ENCODE measurements at places on chromosomes 5 and 9.

- peak; percentile 72 for DNase-seq
These were observed 11.6 kb downstream of the SKIC3 start for GRCh38 chr5:95543017-95543705.

DNA sequence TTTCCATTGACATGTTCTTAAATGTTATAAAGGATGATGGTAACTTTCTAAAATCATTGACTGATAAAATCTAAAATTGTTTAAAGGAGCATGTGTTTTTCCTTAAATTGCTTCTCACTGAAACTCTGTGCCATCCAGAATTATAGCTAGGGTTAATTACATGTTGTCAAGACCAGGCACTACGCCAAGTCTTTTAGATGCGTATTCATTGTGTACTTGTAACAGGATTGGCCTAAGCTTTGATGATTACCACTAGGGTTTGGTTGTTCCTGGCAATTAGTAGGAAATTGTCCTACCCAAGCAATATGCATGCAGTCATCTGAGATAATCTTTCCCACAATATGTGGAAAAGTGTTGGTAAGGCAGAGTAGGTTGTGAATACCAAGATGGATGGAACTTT is 43.8 kb downstream of the PRKACG start:
- no peak for DNase-seq

- peak; percentile 30 for DNase-seq
These were observed 41.2 kb upstream of the CTSL start for GRCh38 chr9:87684627-87685219.

DNA sequence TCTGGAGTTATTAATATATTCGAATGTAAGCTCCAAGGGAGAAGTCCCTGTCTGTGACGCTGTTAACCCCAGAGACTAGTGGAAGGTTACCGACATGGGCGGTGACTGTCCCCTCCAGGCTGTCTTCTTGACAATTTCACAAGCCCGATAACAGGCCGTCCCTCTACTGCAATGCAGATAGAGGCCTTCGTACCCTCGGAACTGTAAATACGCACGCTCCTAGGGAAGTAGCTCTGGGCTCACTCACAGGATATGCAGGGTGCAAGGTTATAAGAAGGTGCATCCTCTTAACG is 680 bp upstream of the RFK start:
- peak; percentile 92 for DNase-seq

- DNase-seq: peak; percentile 3
These were observed 1435.2 kb upstream of the CDH9 start for GRCh38 chr5:28473531-28474107.

DNA sequence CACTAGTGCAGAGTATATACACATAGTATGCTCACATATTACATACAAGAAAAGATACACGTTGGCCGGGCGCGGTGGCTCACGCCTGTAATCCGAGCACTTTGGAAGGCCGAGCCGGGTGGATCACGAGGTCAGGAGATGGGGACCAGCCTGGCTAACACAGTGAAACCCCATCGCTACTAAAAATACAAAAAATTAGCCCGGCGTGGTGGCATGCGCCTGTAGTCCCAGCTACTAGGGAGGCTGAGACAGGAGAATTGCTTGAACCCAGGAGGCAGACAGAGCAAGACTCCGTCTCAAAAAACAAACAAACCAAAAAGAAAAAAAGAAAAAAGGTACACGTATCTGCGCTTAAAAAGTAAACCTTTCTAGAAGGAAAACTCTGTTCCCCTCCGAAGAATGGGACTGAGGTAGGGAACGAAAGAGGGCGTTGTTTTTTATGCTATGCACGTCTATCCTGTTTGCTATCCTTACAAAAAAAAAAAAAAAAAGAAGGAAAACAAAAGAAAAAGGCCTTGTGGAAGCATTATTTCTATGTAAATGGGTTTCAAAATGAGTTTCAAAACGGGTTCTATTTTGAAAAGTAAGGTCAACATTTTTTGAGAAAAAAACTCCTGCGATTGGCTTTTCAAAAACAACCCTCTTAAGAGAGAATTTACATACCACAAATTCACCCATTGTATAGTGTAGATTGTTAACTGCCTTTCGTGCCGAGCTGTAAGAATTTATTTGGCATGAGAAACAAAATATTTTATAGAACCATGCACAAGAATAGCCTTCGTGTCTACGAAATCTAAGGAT is 1.2 kb downstream of the AK3 start:
- DNase-seq: peak; percentile 99

DNA sequence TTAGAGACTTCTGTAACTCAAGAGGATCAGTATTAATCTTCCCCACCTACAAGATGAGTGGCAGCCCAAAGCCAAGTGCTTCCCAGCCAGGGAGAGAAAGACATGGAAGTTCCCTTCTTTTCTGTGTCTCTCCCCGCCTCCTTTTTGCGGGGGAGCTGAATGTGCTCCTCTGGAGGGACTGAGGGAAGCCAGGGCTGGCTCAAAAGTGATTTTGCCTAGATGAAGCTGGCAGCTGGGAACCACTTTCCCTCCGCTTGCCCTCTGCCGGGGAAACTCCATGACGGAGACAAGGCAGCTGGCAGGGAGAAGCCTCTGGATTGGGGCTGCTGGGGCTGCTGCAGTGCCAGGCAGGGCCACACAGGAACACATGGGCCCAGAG is 24.4 kb downstream of the EGR1 start:
- no peak for DNase-seq

DNA sequence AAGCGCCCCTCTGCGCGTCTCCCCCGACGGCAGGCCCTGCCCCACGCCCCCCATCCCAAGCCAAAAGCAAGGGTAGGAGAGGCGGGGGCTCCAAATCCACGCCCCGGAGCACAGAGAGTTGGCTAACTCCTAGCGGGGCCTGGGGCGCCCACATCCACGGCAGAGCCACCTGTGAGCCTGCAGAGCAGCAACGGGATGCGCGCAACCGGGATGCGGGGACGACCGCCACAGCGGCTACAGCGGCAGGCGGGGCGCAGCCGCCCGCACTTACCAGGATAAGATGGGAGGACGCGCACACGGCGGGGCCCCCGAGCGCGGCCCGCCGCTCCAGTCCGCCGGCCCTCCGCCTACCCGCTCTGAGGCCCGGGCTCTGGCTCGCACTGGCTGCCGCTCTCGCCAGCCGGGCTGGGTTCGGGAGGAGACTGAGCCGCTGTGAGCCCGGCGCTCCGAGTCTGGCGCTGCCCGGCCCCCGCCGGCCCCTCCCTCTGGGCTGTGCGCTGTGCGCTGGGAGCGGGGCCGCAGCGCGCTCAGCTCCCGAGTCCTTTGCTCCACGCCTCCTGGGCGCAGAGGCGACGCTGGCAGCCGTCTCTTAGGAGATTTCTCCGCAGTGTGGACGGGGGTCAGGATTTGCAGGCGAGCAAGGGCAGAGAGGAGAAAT is at the start of gene SLC24A2:
Gene SLC24A2, minus strand, starts transcription at position 424 of the 658 bp plus-strand sequence.
- DNase-seq: no peak

- no peak for DNase-seq
These were observed 16.6 kb downstream of the FLT4 start for GRCh38 chr5:180632768-180633167.

DNA sequence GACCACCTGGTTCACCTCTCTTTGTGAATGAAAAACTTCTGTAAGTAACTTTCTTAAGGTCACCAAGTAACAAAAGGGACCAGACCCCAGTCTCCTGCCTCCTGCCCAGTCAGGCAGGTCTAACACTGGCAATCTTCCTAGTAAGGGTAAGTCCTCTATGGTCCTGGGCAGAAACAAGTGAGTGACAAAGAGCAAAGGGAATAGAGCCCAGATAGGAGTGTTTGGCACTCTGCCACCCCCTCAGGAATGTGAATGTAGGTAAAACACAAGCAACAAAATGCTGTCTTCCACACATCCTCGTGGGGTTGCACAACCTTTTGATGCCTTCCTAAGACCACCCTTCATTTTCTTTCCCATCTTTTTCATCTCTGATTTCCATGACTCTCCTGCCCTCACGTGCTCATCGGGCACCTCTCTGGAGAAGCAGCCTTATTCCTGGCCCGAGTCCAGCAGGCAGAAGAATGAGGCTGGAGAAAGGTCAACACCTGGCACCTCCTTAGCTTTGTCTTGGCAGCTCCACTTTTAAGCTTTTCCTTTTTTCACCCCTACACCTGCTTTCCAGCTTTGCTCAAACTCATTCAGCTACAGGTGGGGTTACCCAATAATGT is 90.2 kb upstream of the LHFPL2 start:
- no peak for DNase-seq

GRCh38 chr9:115115117-115115880 is 2.7 kb downstream of the TNC start:
- DNase-seq: no peak
